Stomach (tissue), 19 donors: ENCODE measurements at places on chromosomes 2 and 18. TPM values are rescaled to one million over a fixed set of nuclear protein-coding genes. Genes with fewer than 3 reads are reported as not detected.

- H3K4me3 ChIP-seq: no peak overlapping the region
- no peak overlapping the region for H3K27ac ChIP-seq
- no peak for DNase-seq
- H3K4me1 ChIP-seq: no peaks in the 10 kb centered on the region
Measured at GRCh38 chr2:23280401-23280800, 104.6 kb upstream of the KLHL29 start.

C2orf15 gene
- 5.1 TPM for total RNA-seq

KCNG2 gene
- 2.3 TPM for total RNA-seq

DNA sequence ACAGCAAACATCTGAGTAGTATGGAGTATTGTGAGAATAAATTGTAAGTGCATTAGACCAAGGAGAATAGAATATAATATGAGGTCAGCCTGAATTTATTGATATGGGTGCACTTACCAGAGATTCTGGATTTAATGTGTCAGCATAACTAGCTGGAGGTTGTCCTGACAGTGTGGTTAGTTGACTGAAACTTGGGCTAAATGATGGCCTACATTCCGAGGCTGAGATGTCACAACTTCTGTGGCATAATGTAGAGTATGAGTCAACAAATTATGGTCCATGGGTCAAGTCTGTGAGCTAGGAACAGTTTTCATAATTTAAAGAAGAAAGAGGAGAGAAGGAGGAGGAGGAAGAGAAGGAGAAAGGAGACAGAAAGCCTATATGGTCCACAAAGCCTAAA lies 127.6 kb downstream of the QPCT start:
- H3K27ac ChIP-seq: no peak overlapping the region
- H3K4me3 ChIP-seq: no peak overlapping the region
- H3K27me3 ChIP-seq: no peaks in the 10 kb centered on the region
- H3K4me1 ChIP-seq: no peaks in the 10 kb centered on the region
- DNase-seq: no peak

GRCh38 chr2:31739161-31739560 lies 158.4 kb upstream of the SRD5A2 start:
- H3K27me3 ChIP-seq: no peaks in the 10 kb centered on the region
- H3K36me3 ChIP-seq: no peaks in the 10 kb centered on the region
- H3K27ac ChIP-seq: no peak overlapping the region
- H3K4me3 ChIP-seq: no peak overlapping the region
- DNase-seq: no peak

- H3K36me3 ChIP-seq: no peaks in the 10 kb centered on the region
- no peaks in the 10 kb centered on the region for H3K27me3 ChIP-seq
- no peak overlapping the region for H3K4me3 ChIP-seq
- DNase-seq: no peak
Measured at GRCh38 chr2:188328419-188328818, 36.7 kb downstream of the GULP1 start.

DNA sequence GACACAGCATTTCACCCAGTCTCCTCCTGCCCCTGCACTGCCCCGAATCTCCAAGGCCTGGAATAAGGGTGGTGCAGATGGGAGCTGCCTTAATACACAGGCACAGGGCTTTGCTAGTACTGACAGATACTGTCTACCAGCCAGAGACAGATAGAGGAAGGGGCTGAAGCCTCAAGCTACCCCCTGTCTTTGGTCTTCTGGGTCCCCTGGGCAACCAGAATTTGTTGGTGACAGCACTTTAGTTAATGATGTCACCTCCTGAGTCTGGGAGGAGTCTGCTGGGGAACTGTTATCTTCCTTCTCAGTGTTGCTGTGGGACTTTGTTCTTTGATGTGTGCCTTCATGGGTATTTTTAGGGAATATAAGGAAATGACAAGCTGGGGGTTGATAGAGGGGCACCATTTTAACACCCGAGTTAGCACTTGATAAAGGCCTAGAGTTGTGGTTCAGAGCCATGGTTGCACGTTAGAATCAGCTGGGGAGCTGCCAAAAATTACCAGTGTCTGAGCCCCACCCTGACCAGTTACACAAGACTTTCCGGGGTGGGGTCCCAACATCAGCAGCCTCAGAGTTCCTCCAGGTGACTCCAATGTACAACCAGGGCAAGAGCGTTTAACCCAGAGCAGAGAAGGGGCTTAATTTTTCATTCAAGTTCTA lies 136.8 kb downstream of the SMAD7 start:
- no peaks in the 10 kb centered on the region for H3K27me3 ChIP-seq
- peak; percentile 55 for DNase-seq
- H3K4me3 ChIP-seq: no peak overlapping the region
- H3K27ac ChIP-seq: no peak overlapping the region

SLC19A3 gene
- total RNA-seq: 2.8 TPM

- DNase-seq: peak; percentile 1
- H3K36me3 ChIP-seq: no peaks in the 10 kb centered on the region
Measured at GRCh38 chr2:241052677-241053360, 49.3 kb downstream of the MTERF4 start.

DNA sequence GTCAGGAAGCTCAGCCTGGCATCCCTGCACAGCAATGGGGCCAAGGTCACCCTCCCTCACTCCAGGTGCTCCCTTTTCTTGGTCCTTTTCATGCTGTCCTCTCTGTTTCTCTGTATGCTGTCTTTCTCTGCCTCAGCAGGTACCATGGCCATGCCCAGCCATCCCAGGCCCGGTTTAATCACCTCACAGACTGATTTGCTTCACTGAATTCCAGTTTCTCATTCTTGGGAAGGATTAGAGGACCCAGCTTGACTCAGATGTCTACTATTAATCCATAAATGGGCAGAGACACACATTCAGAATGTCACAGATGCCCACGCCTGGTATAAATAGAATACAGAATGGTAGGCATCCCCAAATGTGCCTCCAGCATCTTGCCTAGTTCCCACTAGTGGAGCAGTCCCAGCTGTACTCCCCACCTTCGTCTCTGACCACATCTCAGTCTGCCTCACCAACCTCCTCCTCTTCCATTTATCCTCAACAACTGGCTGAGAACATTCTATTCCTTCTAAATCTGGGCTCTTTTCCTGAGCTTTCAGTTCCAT lies 14.2 kb upstream of the L3MBTL4 start:
- no peak overlapping the region for H3K27ac ChIP-seq
- no peaks in the 10 kb centered on the region for H3K27me3 ChIP-seq
- DNase-seq: no peak

GRCh38 chr2:45739796-45740485 lies 88.5 kb downstream of the PRKCE start:
- no peak for DNase-seq
- no peaks in the 10 kb centered on the region for H3K27me3 ChIP-seq
- H3K4me3 ChIP-seq: no peak overlapping the region
- H3K27ac ChIP-seq: no peak overlapping the region

DNA sequence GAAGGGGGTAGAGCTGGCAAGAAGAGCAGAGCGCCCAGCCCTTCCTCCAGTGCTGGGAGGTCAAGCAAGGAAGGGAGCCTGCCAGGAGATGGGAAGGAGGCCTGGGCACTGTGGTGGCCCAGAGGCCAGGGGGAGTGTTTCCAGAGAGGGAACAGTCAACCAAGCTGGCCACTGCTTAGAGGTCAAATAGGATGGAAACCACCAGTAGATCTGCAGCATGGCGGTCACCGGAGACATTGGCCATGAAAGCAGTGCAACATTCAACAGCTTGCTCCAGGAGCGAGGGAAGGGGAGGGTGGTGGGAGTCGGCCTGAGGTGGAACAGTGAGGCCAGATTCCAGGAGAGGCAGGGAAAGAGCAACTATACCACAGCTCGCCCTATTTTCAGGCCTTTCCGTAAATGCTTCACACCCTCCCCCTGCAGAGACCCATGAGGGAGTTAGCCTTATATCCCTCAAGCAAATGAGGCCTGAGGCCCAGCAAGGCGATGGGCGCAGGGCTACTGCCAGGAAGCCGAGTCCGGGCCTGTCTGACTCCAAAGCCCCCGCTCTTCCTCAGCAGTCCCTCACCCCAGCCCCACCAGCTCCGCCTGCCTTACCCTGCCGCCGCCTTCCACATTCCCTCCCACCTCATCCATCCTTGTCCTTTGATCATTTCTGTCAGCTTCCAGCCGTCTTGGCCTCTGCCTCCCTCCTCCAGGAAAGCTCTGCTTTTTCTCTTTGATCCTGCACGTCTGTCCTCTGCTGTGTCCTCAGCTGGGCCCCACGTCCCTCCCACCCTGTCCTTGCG lies 17.0 kb downstream of the KCNK3 start:
- H3K27ac ChIP-seq: no peak overlapping the region
- H3K4me1 ChIP-seq: peaks cover 52% of the 10 kb centered on the region
- DNase-seq: peak; percentile 57
- no peaks in the 10 kb centered on the region for H3K27me3 ChIP-seq
- H3K4me3 ChIP-seq: no peak overlapping the region

GRCh38 chr18:74745633-74746403 lies 148.1 kb downstream of the ZNF407 start:
- H3K4me1 ChIP-seq: no peaks in the 10 kb centered on the region
- no peaks in the 10 kb centered on the region for H3K27me3 ChIP-seq
- no peak overlapping the region for H3K4me3 ChIP-seq
- no peak for DNase-seq

DNA sequence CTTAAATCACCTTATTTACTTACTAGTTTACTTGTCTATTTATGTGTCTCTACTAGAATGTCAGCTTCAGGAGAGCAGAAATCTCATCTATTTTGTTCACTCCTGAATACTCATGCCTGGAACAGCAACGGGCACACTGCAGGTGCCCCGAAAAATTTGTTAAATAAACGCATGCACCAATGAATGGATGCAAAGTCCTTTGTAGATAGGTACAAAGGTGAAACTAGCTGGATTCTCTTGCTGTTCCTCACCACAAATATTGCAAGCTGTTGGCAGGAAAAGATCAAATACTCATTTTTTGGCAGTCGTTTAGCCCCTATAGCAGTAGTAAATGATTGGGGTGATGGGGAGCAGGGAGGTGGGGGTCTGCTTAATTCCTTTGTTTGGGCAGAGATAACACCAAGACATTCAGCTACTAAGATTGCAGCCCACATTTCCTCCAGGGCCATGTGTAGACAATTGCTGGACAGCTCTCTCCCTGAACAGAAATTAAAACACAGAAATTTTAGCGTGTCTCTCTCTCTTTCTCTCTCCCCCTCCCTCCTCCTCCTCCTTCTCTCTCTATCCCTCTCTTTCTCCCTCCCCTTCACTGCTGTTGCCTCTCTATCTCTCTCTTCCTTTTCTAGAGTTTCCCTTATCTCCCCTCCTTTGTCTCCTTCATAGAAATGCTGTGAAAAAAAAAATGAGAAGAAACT lies 5.4 kb downstream of the MARCHF4 start:
- no peaks in the 10 kb centered on the region for H3K36me3 ChIP-seq
- no peak for DNase-seq
- peaks cover 10% of the 10 kb centered on the region for H3K4me1 ChIP-seq
- no peak overlapping the region for H3K4me3 ChIP-seq

KCNS3 gene
- total RNA-seq: 112 TPM

SCYGR4 gene
- not detected for total RNA-seq

DNA sequence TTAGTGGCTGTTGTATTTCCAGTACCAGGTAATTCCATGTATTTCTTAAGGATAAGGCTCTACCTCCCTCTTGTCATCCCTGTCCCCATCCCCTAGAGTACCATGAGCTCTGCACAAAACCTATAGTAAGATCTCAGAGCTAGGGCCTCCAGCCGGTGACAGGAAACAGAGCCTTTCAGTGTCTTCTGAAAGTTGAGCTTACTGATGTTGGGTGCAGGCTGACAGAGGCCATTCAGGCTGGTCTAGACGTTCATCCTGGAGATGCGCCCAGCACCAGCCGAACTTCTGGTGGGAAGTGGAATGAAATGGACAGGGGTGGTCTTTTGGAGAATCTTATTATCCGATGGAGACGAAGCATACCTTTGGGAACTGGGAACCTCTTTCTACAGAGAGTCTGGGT lies 16.7 kb upstream of the LYPD6B start:
- no peak overlapping the region for H3K4me3 ChIP-seq
- peaks cover 4% of the 10 kb centered on the region for H3K27me3 ChIP-seq
- H3K4me1 ChIP-seq: peaks cover 13% of the 10 kb centered on the region
- H3K36me3 ChIP-seq: no peaks in the 10 kb centered on the region
- H3K27ac ChIP-seq: no peak overlapping the region

DNA sequence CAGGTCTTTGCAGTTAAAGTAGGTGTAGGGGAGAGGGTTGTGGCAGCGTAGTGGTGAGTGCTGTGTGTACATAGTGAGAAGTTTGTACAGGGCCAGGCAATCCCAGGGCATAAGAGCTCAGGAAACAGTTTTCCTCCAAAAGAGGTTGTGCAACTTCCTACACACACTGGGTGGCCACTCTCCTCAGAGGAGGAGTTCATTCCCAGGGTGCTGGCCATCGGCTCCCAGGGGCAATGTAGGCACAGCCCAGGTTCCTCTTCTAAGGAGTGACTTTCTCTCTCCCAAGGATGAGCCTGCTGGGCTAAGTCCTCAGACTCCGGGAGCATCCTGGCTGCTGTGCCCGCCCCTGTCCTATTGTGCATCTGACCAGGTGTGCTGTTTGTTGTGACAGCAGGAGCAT lies 3.0 kb downstream of the ACOXL start:
- H3K27ac ChIP-seq: no peak overlapping the region
- no peak for DNase-seq
- no peaks in the 10 kb centered on the region for H3K36me3 ChIP-seq
- H3K4me1 ChIP-seq: peaks cover 16% of the 10 kb centered on the region
- H3K4me3 ChIP-seq: no peak overlapping the region
